Stimulated activated CD8-positive, alpha-beta memory T cell treated with anti-CD3 and anti-CD28 coated beads, Interleukin-7, amount 100 ng/mL, for 1 hour (primary cell): ENCODE measurements at places on chromosomes 3 and 15.

- no peak for DNase-seq
Measured at GRCh38 chr15:69750253-69750652, 297.6 kb downstream of the RPLP1 start.

- no peak for DNase-seq
Measured at GRCh38 chr3:154884952-154885351, 195.2 kb upstream of the MME start.

- no peak for DNase-seq
Measured at GRCh38 chr3:190001426-190001825, 119.3 kb downstream of the P3H2 start.

- no peak for DNase-seq
Measured at GRCh38 chr3:133463347-133463860, 63.5 kb downstream of the BFSP2 start.

DNA sequence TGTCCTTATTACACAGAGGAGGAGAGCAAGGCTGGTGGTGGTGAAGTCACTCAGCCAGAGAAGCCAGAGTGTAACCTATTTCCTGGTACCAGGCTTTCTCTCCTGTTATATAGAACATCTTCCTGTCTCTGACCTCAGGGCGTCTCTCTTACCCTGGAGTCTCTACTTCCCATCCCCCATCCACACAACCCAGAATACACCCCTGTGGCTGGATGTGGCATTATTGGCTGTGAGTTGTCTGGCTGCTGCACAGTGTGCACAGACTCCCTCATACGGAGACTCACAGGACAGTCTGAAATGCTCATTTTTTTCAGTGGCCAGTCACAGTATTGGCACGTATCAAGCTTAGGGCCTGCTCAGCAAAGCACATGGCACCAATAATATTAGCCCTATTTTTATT lies 8.6 kb downstream of the PODXL2 start:
- DNase-seq = no peak

- no peak for DNase-seq
Measured at GRCh38 chr3:185330238-185330637, 32.7 kb upstream of the MAP3K13 start.

DNA sequence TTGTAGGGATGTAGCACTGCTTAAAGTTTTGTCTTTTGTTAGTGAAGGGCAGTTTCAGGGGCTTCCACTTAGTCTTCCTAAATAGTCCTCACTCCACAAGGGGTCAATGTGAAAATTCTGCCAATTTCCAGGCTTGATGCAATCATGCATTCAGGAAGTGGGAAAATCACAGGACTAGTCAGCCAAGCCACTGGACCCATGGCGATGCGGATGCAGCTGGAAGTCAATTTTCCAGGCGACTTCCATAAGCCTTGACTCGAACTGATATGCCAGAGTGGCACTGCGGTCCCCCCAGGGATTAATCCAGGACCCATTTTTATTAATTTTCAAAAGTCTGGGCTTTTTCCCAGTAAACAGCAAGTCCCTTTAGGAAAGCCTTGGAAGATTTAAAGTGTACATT lies 26.1 kb downstream of the GBE1 start:
- no peak for DNase-seq

- DNase-seq = no peak
Measured at GRCh38 chr3:112582244-112582874, 20.5 kb downstream of the SLC35A5 start.

DNA sequence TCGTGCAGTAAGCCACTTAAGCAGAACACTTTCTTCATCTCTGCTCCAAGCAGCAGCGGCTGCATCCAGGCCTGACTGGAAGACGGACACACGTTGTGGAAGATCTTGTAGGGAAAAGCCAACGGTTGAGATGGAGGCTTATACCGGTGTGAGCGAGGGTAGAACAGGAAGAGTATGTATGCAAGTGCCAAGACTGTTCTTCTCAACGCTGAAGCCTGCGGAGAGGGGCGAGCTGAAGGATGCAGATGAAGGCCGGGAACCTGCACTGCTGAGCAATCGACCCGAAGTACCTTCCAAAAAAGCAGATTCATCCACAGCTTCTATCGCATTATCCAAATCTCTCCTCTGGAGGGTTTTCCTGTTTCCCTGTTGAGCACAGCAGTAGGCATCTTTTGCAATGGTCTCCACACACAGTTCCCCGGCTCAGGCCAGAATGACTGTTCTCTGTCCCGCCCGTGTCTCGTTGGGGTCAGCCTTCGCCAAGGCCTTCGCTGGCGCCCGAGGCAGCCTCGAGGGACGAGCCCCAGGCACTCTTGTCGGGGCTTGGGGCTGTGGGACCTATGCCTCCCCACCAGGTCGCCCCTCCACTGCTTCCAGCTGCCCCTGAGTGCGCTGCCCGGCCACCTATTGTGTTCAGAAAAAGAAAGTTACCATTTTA lies 22.2 kb upstream of the DYNC1LI1 start:
- DNase-seq = no peak

DNA sequence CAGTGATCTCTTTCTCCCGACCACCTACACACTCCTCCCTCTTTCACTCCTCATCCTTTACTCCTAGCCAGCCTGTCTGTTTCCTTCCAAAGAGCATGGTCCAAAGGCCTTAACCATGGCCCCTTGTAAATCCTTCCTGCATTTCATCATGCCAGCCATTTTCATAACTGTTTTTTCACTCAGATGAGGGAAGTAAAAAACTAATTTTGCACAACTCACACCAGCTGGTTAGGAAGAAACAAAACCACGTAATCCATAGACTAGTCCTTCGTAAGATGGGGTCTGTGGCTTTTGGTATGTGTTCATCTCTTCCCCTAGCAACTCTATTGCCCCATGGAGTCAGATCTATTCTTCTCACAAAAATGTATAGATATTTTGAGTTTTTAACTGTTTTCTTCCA lies 187.8 kb downstream of the SHOX2 start:
- DNase-seq = no peak

- DNase-seq = no peak
Measured at GRCh38 chr3:11602886-11603527, 40.7 kb downstream of the VGLL4 start.

GRCh38 chr3:119690043-119690656 lies 12.7 kb upstream of the CFAP91 start:
- no peak for DNase-seq

- no peak for DNase-seq
Measured at GRCh38 chr15:46413799-46414198, 779.0 kb downstream of the SQOR start.

GRCh38 chr15:69535101-69535638 lies 82.6 kb downstream of the RPLP1 start:
- DNase-seq = no peak

DNA sequence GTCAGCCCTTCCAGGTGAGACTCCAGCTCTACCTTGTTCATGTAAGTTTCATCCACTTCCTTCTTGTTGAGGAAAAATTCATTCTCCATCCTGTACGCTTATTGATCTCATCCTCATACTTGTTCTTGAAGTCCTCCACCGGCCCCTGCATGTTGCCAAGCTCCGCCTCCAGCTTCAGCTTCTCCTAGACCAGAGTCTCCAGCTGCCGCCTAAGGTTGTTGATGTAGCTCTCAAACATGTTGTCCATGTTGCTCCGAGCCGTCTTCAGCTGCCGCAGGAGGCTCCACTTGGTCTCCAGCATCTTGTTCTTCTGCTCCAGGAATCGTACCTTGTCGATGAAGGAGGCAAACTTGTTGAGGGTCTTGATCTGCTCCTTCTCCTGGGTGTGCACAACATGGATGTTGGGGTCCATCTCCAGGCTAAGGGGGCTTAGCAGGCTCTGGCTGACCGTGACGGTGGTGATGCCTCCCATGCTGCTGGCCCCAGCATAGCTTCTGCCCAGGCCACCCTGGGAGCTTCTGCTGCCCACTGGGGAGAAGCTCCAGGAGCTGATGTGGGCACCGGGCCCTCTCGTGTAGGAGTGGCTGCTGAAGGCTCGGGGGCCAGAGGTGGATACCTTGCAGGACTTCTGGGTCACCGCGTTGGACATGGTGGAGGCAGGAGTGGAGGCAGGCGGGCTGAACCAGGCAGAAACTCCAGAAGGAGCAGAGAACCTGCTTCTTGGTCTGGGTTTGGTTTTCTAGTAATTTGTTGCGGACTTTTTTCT lies 422.6 kb upstream of the ARPP21 start:
- no peak for DNase-seq

DNA sequence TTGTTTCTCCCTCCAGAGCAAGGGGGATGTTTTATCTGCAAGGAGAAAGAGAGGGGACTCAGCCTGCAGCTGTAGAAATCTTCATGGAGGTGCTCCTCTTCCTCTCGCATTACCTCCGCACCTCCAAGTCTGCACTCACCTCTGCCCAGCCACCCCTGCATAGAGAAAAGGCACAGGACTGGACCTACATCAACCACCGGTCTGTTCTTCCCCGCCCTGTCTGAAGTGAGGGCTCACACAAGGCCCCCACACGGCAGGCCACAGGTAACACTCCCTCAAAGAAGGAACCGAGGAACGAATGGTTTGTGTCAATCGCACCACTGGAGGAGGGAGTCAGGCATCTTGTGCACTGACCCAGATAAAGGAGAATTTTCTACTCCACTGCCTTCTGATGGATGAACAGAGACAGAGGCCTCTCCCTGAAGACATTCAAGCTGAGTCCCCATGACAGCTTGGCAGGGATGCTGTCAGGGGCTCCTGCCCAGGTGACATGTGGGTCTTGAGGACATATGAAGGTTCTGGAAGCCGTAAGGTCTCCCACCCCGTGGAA lies 260.3 kb downstream of the XXYLT1 start:
- DNase-seq = no peak

DNA sequence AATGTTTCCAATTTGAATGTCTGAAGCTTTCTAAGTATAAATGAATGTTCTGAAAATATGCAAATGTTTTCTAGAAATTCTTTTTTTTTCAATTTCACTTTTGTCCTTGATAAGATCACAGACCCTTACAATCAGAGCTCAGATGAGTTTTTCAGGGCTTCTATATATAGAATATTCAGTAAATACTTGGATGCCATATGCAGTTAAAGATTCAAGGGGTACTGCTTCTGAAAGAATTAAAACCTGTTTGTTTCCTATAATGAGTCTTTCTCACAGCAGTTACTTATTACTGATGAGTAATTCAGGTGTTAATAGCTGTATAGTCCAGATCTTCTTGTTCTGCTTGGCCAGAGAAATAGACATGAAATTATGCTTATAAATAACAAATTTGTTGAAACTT lies 812.6 kb downstream of the ZPLD1 start:
- DNase-seq = no peak

GRCh38 chr3:131806736-131807135 lies 228.1 kb downstream of the CPNE4 start:
- no peak for DNase-seq

- no peak for DNase-seq
Measured at GRCh38 chr15:68554721-68555678, 23.8 kb upstream of the CORO2B start.

DNA sequence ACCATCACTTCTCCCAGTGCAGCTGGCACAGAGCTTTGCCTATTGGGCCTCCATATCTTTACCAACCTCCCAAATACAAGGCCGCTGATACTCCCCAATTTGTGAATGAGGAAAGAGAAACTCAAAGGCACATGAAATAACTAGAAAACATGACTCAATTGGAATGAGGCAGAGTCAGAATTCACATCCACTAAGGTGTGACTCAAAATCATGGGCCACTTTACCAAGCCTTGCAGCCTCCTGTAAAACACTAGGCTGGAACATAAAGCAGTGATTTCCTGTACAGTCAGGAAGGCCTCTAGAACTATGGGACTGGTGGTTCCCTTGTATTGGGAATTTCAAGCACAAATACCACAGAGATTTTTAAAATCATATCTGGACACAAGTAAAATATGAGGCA lies 128.6 kb downstream of the DCLK3 start:
- DNase-seq = no peak

DNA sequence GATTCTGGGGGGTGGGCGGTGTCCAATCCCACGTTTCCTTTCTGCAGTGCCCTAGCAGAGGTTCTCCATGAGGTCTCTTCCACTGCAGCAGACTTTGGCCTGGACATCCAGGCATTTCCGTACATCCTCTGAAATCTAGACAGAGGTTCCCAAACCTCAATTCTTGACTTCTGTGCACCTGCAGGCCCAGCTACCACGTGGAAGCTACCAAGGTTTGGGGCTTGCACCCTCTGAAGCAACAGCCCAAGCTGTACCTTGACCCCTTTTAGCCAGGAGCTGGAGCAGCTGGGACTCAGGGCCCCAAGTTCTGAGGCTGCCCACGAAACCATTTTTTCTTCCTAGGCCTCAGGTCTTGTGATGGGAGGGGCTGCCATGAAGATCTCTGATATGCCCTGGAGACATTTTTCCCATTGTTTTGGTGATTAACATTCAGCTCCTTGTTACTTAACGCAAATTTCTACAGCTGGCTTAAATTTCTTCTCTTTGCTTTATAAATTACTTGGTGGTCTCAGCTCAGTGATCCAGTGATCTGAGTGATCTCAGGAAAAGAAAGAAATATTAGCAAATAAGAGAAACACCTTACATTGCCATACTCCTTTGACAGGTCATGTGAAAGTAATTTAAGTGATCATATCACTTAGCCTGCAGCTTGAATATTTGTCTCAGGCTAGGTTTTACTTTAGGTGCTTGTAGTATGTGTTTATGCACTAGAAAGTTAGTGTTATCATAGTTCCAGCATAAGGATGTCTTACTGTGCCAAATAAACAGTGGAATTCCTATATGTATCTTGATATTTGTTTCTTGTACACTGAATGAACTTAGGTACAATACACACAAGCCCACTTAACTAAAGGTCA lies 3.0 kb downstream of the SNAP23 start:
- no peak for DNase-seq

- DNase-seq = no peak
Measured at GRCh38 chr3:98966862-98967546, 65.5 kb upstream of the DCBLD2 start.

DNA sequence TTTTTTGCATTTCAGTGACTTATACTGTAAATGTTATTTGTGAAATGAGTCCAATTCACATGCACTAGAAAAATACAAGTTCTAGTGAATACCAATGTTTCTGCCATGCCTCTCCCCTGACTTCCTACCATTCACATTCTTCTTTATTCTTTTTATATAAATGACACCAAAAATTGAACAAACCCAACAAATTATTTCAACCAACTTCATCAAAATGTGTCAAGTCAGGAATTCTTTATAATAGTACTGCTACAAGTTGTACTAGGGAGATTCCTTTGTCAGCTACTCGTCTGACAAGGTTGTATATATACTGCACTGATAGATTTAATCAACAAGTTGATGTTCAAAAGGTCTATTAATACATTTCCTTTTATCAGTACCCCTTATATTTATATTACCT lies 3.0 kb downstream of the TBL1XR1 start:
- no peak for DNase-seq

DNA sequence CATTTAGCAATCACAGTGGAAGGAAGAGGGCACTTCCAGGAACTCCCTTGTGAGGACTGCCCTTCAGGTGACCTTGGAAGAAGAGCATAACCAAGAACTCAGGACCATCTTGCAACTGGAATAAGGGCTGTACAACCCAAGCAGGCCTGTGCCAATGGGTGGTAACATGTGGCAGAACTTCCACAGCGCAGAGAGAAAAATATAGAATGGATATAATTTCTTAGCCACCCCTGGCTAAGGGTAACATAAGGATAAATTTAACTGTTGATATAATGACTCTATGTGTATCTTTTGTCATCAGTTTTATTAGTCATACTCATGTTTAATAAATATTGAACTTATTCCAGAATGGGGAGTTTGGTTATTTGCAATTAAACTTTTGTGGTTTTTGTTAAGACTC lies 13.4 kb upstream of the MFSD1 start:
- no peak for DNase-seq

GRCh38 chr3:129077222-129077621 lies 16.6 kb downstream of the GP9 start:
- DNase-seq = no peak

- DNase-seq = no peak
Measured at GRCh38 chr15:88911766-88912118, 1.4 kb downstream of the MFGE8 start.

- no peak for DNase-seq
Measured at GRCh38 chr3:133899311-133899710, 3.6 kb upstream of the RAB6B start.
